ENCODE measurements at places on chromosomes 5 and 9.

DNA sequence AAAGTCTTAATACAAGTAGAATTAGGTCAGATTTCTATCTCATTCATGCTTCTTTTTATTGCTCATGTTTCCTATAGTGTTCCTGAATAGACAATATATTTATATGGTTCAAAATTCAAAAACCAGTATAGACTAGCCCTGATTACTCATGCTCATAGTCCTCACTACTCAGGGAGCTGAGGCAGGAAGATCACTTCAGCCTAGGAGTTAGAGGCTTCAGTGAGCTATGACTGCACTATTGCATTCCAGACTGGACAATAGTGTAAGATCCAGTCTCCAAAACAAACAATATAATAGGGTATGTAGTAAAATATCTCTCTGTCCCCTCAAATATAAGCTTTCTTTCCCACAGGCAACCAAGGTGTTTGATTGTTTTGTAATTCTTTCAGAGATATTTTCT, 2.4 kb downstream of the ANKRD31 start:
- DNase-seq = no peak

DNA sequence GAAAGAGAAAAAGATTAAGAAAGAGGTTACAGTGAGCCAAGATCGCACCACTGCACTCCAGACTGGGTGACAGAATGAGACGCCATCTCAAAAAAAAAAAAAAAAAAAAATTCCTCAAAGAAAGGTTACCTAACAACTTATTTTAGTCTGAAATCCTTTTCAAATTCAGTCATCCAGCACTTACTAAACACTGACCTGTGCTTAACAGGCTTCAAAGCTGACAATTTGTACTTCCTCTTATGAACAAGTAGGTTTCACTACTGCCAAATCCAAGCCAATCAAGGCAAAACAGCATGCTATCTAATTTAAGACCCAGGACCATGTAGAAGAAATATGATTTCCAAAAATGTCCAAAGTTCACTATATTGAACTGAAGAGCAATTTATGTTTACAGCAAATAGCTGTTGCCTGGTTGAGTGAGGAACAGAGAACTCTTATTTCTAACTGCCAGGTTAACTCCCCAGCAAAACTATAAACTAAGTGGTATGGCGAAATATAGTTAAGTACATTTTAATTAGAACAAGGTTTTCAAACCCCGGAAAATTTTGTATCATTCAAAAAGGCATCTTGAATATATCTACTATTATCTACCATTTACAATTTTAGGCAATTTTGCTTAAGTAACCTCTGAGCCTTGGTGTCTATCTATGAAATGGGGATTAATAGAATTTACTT, 13.4 kb downstream of the PWWP2A start:
- no peak for DNase-seq

GRCh38 chr5:125583321-125584139, 837.1 kb upstream of the ZNF608 start:
- no peak for DNase-seq

GRCh38 chr5:75523275-75523674, 11.6 kb downstream of the POLK start:
- DNase-seq = no peak

DNA sequence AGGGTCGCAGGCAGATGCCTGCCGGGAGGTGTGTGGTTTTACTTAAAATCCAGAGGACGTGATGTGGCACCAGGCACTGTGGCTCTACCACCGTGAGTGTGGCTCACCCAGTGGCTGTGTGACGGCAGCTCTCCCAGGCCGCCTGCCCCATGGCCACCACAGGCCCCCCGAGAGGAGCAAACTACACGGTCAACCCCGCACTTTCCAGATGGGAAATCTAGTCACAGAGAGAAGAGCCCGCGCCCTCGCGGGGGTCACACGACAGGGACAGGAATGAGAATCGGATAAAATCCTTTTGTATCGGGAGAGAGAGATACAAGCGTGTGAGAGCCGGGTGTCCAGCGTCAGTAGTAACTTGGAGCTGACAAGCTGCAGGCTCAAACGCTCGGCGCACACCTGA, 24.4 kb downstream of the TERT start:
- no peak for DNase-seq

DNA sequence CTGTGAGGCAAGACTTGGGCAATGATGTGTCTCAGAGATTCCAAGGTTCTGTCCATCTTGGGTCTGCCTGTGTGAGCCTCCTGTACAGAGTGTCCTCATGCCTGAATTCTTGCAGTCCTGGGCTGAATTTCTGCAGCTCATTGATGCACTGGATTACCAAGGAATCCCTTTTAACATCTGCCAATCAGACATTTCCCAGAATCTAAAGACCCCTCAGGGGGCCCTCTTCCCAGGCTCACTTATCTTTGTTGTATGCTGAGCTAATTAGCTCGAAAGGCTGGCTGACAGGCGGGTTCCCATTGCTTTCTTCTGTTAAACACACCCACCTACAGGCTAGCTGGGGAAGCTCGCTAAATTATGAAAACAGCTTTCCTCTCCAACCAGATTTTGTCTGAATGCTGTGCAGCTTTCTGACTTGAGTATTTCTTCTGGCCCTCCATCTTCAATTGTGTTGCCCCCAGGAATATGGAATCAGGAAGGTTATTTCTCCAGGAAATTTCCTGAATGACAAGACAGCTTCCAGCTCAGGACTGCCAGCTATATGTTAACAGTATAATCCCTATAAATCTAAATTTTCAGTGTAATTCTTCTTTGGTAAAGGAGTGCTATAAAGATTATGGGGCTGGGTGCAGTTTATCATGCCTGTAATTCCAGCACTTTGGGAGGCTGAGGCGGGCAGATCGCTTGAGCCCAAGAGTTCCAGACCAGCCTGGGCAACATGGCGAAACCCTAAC, at the start of gene LIX1:
Gene LIX1, minus strand, starts transcription at position 91 of the 734 bp plus-strand sequence. Its CDS starts 35 bp downstream, at position 56.
- DNase-seq = no peak

- no peak for DNase-seq
These were observed 20.9 kb downstream of the KLHL3 start for GRCh38 chr5:137714946-137715345.

DNA sequence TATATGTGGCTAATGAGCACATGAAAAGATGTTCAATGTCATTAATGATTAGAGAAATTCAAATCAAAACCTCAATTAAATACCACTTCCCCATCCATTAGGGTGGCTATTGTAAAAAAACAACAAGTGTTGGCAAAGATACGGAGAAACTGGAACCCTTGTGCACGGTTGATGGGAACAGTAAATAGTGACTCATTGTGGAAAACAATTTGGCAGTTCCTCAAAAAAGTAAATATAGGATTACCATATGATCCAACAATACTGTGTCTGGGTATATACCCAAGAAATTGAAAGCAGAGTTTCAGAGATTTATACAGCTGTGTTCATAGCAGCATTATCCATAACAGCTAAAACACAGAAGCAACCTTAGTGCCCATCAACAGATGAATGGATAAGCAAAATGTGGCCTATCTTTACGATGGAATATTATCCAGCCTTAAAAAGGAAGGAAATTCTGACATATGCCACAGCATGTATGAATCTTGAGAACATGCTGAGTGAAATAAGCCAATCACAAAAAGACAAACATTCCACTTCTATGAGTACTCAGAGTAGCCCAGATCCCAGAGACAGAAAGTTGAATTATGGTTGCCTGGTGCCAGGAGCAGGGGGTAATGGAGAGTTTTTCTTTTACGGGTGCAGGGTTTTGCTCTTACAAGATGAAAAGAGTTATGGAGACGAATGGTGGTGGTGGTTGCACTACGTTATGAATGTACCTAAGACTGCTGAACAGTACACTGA, 41.4 kb upstream of the LRRC14B start:
- no peak for DNase-seq

- no peak for DNase-seq
These were observed 17.0 kb downstream of the HRH2 start for GRCh38 chr5:175674731-175675346.

DNA sequence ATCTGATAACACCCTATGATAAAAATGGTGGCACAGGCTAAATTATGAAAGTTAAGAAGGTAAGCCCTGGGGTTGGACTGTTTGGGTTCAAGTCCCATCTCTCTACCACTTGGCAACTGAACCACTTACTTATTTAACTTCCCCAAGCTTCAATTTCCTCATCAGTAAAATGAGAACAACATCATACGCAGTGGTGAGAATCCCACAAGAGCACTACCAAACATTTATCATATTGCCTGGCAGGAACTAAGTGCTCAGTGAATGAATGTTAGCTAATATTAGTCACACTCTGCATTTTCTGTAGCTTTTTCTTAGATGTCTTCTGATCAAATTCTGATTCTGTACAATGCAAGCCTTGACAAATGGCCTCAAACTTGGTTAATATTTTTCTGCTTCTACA, 306.7 kb downstream of the EBF1 start:
- no peak for DNase-seq

GRCh38 chr5:86684222-86684621, 66.5 kb downstream of the COX7C start:
- no peak for DNase-seq

GRCh38 chr9:1951446-1951845, 63.7 kb upstream of the SMARCA2 start:
- DNase-seq = no peak

- no peak for DNase-seq
These were observed 1383.5 kb downstream of the PTPRD start for GRCh38 chr9:9229269-9229668.

GRCh38 chr5:107418902-107419301, 251.8 kb downstream of the EFNA5 start:
- DNase-seq = no peak

DNA sequence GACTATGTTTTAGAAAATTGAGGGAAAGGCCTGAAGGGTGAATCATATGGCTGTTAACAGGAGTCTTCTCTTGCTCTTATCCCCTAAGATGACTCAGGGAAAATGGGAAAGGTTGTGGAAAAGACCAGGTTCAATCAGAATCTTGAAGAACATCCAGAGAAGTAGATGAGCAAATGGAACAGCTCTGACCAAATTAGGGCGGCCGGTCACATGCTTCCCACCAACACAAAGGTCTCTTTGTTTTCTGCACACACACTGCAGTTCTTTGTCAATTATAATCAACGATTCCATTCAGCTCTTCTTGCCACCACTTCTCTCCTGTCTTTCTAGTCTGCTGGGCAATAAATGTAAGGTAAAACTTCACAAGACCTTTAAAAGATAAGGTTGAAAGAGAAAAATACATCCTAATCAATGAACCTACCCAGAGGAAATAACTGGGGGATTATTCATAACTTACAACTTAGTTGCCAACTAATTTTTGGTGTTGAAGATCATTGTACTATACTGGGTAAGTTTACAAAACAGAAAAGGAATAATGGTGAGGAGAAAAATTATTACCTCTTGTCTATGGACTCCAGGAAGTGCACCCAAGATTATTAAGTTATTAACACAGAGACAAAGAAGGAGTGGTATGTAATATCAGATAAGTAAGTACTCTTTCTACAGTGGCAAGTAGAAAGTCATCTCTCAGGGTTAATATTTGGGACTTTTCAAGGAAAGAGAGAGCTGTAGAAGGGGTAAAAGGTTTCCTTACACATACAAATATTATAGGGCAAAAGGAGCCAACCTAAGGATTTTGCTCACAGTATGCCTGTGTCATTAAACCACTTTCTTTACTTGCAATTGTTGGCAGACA, 441.9 kb upstream of the PIK3R1 start:
- DNase-seq = no peak

DNA sequence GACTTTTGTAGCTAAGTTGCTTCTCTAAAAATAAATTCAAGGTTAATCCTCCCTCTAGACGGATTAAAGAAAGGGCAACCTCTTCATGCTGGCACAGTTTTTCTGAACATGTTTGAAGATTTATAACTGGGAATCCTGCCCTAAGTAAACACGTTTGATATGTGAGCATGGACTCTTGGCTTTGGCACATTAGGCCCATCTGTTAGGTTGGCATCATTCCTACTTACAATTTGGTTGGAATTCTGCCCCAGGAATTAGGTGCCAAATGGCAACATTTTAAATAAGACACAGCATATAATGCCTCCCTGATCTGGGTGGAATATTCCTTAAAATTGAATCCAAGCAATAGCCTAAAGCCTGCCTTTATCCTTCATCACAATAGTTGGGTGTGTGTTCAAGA, 372.3 kb upstream of the CDH18 start:
- no peak for DNase-seq

- no peak for DNase-seq
These were observed 316.6 kb downstream of the TLE1 start for GRCh38 chr9:81372628-81373191.

DNA sequence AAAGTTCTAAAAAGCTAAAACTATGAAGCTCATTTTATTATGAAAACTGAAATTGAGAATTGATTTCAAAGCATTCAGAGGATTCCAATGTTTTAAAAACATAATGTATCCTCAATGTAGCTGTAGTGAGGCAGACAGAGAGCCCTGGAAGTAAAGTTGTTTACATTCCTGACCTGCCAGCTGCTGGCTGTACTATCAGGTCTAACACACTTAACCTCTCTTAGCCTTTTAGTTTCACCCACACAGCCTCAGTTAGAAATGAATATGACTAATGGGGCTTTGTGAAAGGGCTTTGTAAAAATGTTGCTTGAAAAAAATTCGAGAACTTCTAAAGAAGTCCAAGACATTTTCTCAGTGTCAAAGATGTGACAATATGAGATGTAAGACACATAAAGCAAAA, 122.6 kb downstream of the FBXL17 start:
- no peak for DNase-seq
